ENCODE measurements at places on chromosomes 6 and 20.

DNA sequence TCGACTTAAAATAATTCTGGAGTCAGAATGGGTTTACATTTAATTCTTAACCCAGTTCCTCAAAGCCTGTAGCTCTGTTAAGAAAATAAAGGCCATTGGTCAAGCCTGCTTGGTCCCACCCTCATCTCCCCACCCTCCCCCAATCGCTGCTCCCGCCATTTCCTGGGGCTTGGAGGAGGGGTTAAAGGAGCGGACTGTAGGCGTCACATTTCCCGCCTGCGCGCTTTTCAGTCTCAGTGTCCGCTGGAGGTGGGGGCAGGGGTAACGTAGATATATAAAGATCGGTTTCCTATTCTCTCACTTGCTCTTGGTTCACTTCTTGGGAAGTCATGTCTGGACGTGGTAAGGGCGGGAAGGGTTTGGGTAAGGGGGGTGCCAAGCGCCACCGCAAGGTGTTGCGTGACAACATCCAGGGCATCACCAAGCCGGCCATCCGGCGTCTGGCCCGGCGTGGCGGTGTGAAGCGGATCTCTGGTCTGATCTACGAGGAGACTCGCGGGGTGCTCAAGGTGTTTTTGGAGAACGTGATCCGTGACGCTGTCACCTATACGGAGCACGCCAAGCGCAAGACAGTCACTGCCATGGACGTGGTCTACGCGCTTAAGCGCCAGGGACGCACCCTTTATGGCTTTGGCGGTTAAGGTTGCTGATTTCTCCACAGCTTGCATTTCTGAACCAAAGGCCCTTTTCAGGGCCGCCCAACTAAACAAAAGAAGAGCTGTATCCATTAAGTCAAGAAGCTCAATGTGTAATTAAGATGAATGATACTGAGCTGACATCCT lies 58.9 kb downstream of the TRIM38 start:
- peak; percentile 95 for DNase-seq

GRCh38 chr6:63418741-63419140 lies 99.0 kb upstream of the LGSN start:
- no peak for DNase-seq

DNA sequence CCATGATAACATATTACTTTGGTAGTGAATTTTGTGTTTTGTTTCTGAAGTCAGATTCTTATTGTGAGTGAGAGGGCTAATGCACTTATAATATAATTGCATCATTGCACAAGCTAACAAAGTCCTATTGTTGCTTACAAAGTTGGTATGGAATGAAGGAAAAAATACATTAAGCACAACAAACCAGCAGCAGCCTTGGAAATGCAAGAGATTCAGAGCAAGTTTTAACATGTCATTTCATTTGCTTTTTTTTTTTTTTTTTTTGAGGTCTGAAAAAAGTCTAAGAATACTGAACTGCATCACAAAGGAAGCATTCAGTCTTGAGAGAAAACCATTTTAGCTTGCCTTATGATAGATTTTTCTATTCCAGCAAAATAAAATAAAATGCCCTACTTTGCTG lies 57.6 kb downstream of the PLCB4 start:
- no peak for DNase-seq

DNA sequence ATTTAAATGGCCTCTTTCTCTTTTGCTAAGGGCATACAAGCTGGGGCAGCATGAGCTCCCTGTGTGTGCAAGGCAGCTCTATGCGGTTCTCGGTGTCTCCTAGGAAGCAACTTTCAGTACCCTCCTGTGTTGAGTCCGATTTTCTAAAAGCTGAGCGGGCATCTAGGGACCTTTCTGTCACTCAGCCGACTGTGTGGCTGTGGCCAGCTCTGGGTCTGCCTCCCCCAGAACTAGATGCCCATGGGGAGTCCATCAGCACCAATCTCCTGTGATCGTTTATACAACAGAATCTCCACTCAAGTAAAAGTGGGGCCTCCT lies 7.5 kb downstream of the NELFCD start:
- no peak for DNase-seq

DNA sequence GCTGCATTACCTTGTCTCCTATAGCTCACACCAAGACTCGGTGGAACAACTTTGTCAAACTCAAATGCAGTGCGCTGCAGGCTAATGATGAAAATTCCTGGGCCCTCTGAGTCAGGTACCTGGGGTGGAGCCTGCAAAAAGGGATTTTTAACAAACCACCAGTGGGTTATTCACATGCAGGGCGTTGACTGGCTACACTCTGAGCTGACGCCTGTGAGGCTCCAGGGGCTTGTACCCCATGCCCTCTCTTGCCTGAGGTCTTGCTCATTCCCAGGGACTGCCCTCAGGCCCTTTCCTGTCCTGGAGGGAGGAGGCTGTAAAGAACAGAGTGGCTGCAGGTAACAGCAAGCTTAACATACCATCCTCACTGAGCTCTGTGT lies 9.2 kb downstream of the GTSF1L start:
- no peak for DNase-seq

GRCh38 chr6:80932359-80932758 lies 820.1 kb downstream of the TENT5A start:
- no peak for DNase-seq

GRCh38 chr6:131377112-131377705 lies 195.8 kb upstream of the ARG1 start:
- no peak for DNase-seq

DNA sequence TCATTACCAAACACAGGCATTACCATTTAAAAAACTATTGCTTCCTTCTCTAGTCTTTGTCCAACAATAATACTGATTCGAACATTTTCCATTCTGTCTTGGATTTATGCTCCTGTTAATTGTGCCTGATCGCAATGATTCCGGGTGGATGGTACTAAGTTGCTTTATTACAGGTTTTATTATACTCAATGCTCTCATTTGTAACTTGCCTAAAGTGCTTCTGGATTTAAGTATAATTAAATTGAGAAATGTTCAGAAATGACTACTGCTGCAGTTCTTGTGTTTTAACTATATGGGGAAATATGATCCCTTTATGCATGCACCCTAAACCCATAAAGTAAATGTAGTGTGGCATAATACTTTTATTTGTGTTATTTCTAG lies 7.2 kb downstream of the TFAP2A start:
- no peak for DNase-seq

GRCh38 chr20:62902926-62903615 lies 23.2 kb downstream of the DIDO1 start:
- no peak for DNase-seq

DNA sequence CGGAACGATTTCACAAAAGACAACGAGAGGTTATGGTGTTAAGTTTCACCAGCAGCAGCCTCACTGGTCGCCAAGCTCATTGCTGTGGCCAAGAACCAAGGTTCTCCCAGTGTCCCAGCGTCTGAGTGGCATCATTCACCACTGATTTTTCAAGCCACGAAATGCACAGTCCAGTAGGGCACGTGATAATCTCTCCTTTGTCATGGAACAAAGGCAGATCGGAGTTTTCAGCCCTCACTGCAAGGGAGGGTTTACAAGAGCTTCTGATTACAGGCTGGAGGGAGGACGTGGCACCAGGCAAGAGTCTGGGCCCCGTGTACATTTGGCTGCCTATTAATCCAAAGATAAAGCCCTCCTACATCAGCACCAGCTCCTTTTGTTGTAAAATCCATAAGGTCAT lies 2.0 kb downstream of the CD24 start:
- no peak for DNase-seq

GRCh38 chr6:11083491-11083890 lies 10.1 kb upstream of the SMIM13 start:
- no peak for DNase-seq

GRCh38 chr6:41392246-41392645 lies 56.8 kb downstream of the NCR2 start:
- DNase-seq = no peak

DNA sequence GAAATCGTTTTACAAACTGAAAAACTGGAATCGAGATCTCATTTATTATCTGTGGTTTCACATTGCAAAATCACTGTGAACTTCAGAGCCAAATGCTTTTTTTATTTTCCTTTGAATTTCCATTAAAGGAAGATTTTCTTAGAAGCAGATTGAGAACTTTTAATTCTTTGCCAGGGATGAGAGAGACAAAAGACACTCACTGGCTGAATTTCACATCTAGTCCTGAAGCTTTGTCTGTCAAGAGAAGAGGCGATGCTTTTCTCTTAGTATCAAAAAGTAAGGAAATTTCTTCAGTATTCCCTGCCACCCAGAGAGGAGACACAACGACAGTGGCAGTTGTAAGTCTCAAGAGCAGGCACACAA lies 141.8 kb downstream of the TMEM200A start:
- no peak for DNase-seq

- no peak for DNase-seq
These were observed 39.8 kb downstream of the RAMACL start for GRCh38 chr6:166546653-166547052.

DNA sequence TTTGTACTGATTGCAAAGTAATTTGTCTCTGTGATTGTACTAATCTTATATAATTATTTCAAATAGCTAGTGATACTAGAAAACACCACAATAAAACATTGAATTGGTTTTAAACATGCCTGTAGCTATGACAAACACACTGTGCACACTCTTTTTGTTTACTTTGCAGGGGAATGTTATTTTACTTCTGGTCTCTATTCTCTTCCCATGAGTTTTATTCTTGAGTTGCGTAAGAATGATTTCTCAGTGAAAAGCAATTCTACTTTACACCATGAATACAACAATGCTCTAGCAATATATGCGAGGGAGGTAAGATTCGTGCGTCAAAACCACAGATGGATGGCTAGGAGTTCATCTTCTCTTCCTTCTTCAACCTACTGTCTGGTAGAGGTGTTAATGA lies 68.4 kb upstream of the PHACTR1 start:
- no peak for DNase-seq

GRCh38 chr6:37303891-37304503 lies 46.1 kb upstream of the TMEM217 start:
- DNase-seq = peak; percentile 17

DNA sequence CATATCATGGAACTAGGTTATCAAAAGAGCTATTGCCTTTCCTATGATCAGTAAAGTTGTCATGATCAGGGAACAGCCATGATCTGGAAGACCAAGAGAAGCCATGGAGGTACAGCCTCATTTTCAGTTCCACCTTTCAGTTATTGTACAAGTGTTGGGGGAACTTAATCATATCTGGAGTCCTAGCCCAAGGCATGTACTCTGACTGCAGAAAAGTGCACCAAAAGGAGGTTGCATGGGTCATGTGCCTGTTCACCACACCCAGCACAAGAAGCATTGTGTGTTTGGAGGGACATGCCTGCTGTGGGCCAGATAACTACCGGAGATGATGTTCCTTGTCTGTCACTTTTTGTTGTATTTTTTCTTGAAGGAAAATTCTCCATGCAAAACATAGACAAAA lies 185.8 kb upstream of the MAN1A1 start:
- no peak for DNase-seq

Measured in SHP77 (cell line).